ENCODE measurements at places on chromosomes 7 and 10.

DNA sequence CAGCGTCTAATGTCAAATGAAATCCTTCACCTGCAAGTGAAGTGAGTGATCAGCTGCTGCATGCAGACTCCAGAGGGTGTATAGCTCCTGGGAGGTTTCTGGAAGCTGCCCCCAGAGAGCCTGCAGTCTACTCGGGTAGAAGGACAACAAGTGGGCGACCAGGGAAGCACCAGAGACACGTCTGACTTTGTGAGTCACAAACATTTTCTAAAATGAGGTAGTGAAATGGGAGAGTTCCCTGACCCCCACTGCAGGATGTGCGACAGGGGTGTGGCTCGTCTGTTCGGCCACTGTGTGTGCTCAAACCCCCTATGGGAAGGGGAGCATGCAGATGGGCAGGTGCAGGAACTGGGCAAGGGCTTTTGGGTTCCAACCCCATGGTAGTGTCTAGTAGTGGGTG, 177.1 kb upstream of the PRKCQ start:
- DNase-seq: no peak

- DNase-seq: no peak
These were observed 31.8 kb downstream of the KLRG2 start for GRCh38 chr7:139451638-139452037.

GRCh38 chr7:69840248-69840647, 242.0 kb downstream of the AUTS2 start:
- DNase-seq: no peak

DNA sequence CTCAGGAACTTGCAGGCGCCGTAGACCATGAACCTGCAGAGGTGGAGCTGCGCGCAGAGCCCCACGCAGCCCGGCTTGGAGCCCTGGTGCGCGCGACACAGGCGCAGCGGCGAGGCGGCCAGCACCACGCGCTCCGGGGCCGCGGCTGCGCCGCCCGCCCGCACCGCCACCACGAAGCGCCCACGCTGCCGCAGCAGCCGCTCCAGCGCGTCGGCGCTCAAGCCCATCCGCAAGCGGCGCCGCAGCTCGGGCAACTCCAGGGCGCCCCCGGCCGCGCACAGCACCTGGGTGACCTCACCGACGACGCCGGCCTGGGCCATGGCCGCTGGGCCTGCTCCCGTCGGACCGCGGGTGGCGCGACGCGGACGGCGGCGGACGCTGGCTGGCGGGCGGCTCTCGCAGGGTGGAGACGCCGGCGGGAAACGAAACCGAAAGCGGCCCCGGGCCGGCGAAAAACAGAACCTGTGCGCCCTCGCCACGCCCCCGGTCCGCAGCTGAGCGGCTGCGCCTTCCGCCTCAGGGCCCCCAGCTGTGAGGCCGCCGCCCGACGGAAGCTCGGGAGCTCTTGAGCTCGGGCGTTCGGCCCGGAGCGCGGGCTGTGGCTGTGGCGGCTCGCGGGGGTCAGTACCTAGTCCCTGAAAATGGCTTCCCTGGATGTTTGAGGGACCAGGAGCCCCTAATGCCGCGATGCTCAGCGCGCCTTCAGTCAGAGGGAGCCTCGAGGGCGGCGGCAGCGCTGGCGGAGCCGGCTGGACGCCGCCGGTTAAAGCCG, at the start of gene PARP12:
Gene PARP12, minus strand, starts transcription at position 424 of the 772 bp plus-strand sequence. Its CDS starts 104 bp downstream, at position 320.
- peak; percentile 24 for DNase-seq

DNA sequence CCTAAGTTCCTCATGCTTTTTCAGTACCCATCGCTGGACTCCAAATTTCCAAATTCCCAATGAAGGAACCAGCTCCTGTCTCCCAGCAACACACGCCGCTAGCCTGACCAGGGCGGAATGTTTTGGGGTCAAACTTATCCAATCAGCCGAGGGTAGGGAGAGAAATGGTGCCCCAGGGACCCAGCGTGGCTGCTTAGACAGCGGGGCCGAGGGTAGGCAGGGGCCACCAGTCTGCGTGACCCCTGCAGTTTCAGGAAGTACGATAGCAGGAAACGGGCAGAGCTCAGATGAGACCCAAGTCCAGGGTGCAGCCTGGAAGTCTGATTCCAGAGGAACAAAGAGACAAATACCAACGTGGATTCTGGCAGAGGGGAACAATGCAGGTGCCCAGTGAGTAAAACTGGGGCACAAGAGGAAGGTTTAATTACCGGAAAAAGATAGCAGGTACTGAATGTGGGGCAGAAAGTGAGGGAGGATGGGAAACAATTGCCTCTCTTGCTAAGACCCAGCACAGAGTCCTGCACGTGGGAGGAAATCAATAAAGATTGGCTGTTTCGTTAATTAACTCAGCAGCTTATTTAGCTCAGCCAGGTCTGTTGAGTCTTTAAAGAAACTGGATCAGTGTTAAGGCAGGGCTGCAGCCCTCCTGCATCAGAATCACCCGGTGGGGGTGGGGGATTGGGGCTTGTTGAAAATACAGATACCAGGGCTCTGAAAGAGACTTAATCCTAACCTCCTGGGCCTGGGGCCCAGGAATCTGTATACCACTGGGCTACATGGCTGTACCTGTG, 50.4 kb upstream of the NFE2L3 start:
- no peak for DNase-seq

- DNase-seq: no peak
These were observed 157.9 kb downstream of the ARID5B start for GRCh38 chr10:62059217-62059920.

DNA sequence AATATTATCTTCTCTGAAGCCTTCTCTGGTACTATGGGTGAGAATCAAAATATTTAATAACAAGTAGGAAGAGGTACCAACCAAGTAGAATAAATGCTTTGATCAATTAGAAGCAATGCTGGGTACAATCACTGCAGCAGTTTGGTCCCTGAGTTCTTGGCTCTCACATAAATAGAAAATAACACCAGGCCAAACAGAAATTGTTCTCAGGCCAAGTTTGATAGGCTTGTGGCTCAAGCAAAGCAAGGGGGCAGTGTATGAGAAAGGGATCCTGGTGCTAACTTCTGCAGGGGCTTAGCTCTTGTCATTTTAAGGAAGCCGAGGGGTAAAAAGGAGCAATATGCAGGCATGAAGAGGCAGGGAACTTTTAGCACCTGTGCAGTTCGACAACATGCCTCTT, 146.8 kb upstream of the TMEM229A start:
- no peak for DNase-seq

- DNase-seq: no peak
These were observed 35.6 kb downstream of the ACADSB start for GRCh38 chr10:123044391-123044790.

GRCh38 chr7:7908622-7909145, 59.9 kb upstream of the GLCCI1 start:
- DNase-seq: no peak

- DNase-seq: no peak
These were observed 114.4 kb upstream of the AOAH start for GRCh38 chr7:36838616-36839225.

DNA sequence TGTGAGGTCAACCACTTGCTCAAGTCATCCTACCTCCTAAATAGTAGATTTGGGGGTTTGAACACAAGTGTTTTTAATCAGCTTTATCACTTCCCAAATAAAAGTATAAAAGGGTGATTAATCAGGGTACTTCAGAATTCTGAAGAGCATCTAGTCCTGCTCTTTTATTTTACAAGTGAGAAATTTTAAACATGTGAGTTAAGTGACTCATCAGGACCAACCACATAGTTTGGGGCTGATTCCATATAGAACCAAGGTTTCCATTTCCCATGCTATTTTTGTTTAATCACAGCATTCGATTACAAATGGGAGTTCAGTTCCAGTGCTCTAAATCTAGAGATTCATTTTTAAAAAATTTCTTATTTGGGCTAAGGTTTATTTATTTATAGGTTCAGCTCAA, 113.4 kb downstream of the GPR158 start:
- no peak for DNase-seq

DNA sequence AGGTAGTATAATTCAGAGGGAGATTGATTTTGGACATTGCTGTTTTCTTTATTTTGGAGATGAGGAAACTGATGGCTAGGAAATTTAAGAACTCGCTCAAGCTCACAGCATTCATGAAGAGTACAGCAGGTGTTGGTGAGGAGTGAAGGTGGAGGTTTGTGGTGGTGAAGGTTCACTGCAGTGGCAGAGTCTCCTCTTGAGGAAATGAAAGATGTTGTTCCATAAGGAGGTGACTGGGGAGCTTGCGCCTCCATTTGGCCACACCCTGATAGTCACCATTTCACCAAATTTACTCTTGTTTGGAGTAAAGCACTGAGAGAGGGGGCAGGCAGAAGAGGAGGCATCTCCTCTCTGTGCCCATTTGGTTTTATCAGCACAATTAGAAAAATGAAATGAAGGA, 46.4 kb upstream of the TARP start:
- no peak for DNase-seq

DNA sequence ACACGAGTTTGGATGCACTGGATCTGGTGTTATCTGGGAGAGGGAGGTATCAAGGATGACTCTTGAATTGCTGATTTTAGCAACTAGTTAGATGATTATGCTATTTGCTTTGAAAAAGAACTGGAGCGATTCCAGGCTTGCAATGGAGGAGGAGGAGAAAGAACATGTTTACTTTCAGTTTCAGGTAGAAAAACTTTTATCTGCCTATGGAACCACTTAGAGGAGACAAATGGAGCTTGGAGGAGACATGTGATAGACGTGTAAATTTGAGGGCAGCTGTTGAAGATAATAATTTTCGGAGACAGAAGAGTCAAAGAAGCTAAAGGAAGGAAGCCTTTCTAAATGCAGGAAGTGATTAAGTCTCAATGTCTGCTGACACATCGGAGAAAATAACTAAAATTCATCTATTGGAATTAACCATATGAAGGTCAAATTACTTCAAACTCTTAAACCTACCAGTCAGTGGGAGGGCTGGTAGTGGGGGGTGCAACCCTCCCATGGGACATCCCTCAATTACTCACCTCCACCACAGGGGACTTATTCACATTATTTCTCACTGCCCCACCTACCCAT, 56.4 kb upstream of the GNAI1 start:
- no peak for DNase-seq

DNA sequence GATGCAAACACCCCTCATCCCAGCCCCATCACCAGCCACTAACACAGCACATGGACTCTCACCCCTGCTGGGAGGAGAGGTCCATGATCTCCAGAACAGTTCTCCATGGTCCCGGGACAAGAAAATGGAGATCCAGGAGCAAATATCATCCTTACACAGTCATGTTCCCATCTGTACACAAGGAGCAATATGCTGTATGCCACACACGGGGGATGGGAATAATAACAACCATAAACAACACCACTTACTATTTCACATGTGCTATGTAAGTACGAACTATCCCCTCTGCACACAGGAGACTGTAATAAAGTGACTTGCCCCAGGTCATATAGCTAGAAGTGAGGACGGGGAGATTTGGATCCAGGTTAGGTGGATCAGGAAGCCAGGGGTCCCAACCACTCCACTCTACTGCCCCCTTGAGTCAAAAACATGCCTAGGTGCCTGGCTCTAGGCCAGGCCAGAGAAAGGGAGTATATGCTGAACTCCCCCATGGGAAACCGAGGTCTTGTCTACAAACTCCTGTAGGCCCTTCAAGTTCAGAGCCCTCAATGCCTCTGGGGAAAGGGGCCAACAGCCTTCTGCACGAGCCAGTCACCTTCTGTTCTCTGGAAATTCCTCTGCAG, 34.1 kb downstream of the LRRC20 start:
- DNase-seq: no peak
